ENCODE measurements at places on chromosomes 12 and 14. TPM values are rescaled to one million over a fixed set of nuclear protein-coding genes. Genes with fewer than 3 reads are reported as not detected.

CAPS2 gene
- total RNA-seq, result 3.0 TPM

DNA sequence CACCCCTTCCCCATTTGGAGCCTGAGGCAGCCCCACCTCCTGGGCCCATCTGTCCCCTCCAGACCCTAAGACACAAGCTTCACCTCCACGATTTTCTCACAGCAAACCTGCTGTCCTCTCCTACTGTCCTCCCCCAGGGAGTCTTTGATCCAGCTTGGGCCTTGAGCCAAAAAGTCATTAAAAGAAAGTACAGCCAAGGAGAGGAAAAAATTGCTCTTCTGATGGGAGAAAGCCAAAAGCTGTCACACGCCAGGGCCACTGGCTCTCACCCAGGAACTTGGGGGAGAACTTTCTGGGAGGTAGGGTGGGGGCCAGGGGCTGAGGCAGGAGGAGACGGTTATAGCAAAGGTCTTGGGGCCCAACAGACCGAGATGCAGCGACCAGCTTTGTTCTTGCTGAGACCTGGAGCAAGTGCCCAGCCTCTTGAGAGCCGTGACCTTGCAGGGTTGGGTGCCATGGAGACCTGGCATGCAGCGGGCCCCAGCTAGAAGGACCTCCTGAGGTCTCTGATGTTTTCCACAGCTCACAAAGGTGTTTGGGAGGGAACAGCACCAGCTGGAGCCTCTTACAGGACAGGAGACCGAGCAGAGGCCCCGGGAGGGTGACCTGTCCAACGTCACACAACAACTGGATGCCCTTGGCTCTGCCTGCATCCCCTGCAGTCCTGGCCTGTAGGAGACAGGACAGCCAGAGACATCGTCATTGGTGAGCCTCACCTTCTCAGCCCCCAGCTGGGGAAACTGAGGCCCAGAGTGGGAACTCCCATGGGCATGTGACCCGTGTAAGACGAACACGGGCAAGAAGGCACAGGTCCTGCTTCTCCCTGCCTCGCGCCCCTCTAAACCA lies 124.5 kb downstream of the CALM1 start:
- peak; percentile 24 for DNase-seq

- peak; percentile 29 for DNase-seq
These were observed 55.9 kb downstream of the CCDC92 start for GRCh38 chr12:123916729-123917128.

- DNase-seq, result no peak
These were observed 637.2 kb downstream of the TMTC2 start for GRCh38 chr12:83323866-83324265.

- no peak for DNase-seq
These were observed at the start of gene MYBPC1 for GRCh38 chr12:101594700-101595099. Gene MYBPC1 (plus strand): TSS chr12:101594971. CDS start chr12:101595071, 100 bp downstream.

RASSF8 gene
- total RNA-seq, result 41.7 TPM

NTS gene
- not detected for total RNA-seq

GRCh38 chr12:25151476-25151875 lies 43.5 kb downstream of the DNAI7 start:
- peak; percentile 80 for DNase-seq

GRIP1 gene
- total RNA-seq, result not detected

KLRC1 gene
- not detected for total RNA-seq

DNA sequence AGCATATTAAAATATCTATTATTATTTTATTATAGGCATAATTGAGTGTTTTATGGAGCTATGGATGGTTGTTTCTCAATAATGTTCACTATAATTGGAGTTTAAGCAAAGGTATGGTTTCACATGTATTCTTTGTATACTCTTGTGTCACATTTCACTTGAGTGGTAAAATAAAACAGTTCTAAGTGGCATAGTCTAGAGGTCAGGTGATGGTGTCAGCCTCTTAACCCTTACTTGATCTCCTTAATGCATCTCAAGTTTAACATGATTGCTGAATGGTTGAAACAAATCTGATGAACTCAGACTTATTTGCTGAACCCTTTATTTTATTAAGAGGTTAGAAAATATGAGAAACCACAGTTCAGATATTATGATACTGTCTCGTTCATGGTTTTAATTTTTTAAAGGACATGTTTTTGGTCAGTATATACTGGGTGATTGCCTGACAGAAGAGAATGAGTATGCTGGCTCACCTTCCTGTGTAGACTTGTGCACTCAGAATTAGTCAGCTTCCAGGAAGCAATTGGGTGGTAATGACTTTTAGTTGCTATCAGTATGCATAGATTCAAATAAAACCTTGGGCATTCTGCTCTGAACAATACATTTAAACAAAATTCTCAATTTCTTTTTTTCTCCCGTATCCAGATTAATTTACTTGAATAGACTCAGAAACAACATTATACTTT lies 464.6 kb downstream of the PCNX1 start:
- peak; percentile 35 for DNase-seq

MAP1LC3B2 gene
- total RNA-seq, result 0.48 TPM

KRT86 gene
- 0.48 TPM for total RNA-seq

- DNase-seq, result no peak
These were observed 256.4 kb upstream of the PWP1 start for GRCh38 chr12:107429006-107429705.

ATXN2 gene
- 11.2 TPM for total RNA-seq

GRCh38 chr14:99682809-99683618 lies 1.1 kb upstream of the CYP46A1 start:
- peak; percentile 51 for DNase-seq

TAS2R8 gene
- total RNA-seq, result 0.20 TPM

SERPINA12 gene
- not detected for total RNA-seq

DNA sequence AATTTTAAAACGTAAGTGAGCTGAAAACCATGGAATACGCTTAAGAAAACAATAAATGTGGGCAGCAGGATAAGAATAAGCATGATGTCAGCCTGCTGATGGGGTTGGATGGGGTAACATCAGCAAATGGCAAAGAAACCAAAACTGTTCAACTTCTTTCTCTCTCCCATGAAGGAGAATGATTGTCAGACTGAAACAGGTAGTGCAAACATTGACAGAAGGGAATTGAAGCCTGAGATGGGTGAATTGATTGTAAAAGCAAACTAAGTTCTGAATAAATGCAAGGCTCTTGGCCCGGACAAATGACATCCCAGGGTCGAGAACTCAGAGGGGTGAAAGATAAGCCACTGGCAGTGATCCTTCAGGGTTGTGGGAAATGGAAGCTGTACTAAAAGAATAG lies 182.6 kb downstream of the ETV6 start:
- DNase-seq, result no peak

DNA sequence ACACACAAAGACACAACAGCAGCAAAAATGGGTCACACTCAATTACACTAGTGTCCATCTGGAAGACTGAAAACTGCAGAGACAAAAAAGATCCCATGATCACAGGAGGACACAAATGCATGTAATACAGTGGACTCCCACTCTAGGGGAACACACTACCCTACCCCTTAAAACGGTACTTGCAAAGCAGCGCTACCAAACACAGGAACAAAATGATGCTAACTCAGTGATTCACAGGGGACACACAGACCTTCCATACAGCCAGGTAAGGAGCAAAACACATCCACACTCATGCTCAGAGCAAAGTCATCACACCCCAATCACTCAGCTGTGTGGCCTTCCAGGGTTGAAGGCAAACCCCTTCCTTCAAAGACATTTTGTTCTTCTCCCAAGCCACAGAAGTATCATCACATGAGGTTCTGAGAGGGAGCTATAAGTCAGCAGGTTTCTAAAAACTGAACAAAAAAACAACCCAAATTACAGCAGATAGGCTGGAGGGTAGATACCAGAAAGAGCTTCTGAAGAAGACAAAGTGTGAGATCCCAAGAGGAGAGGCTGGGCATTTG lies 14.8 kb downstream of the SMUG1 start:
- DNase-seq, result no peak

DNA sequence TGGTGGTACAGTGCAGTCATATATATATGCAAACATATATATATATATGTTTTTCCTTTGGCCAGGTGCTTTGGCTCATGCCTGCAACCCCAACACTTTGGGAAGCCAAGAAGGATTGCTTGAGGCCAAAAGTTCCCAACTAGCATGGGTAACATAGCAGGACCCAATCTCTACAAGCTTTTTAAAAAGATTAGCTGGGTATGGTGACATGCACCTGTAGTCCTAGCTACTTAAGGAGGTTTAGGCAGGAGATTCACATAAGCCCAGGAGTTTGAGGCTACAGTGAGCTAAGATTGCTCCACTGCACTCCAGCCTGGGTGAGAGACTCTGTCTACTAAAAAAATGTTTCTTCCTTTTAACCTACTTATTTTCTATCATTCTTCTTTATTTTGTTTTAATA lies 10.2 kb downstream of the PZP start:
- no peak for DNase-seq
